Stimulated activated CD8-positive, alpha-beta memory T cell treated with anti-CD3 and anti-CD28 coated beads, Interleukin-4, amount 100 ng/mL, for 1 hour (primary cell): ENCODE measurements at places on chromosomes 7 and 10.

GRCh38 chr7:155228459-155228845, 69.2 kb upstream of the INSIG1 start:
- DNase-seq, result no peak

GRCh38 chr7:41788556-41788955, 85.7 kb upstream of the INHBA start:
- no peak for DNase-seq

DNA sequence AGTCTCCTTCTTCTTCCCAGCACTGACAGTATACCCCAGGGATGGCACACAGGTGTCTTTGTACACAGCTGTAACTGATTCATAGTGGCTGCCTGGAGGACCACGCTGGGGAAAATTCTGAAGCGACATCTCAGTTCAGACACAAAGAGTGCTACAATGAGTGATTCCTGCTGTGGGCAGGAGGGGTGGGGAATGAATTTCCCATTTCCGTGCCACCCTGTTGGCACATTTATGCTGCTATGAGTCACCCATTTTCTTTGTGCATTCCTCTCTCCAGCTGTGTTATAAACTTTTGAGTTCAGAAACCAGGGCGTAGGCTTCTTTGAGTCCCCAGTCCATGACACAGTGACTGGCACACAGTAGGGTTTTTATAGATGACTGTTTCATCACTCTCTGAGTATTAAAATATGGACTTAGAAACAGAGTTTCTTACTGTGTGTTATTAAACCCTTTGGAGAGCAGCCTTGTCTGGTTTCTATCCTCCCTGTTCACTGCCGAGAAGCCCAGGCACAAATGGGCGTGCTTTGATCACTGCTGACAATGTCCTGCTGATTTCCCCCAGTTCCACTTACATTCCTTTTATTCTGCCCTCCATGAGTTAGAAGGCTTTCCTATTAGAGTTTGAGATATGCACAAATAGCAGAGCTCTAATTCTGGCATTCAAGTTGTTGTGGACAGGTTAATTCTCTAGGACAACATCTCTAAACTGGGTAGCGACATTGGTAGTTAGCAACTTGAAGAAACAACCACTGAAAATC, 24.0 kb upstream of the NPS start:
- no peak for DNase-seq

DNA sequence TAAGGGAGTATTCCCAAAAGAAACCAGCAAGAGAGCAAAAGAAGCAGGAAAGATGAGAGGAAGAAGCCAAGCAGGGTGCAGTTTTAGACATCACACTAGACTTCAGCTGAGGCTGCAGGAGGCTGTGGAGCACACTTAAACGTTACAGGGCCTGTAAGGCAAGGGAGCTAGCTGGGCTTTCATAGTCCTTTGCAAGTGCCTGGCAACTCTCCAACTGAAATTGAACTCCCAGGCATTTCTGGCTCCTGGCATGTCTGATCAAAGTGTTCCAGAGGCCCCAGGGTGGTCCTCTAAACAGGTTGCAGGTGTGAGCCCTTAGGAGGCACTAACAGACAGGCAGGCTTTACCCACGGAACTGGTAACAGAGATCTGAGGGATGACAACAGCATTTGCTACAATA, 750.2 kb downstream of the XPNPEP1 start:
- DNase-seq, result no peak

GRCh38 chr10:80924063-80924952, 386.6 kb downstream of the SH2D4B start:
- no peak for DNase-seq

DNA sequence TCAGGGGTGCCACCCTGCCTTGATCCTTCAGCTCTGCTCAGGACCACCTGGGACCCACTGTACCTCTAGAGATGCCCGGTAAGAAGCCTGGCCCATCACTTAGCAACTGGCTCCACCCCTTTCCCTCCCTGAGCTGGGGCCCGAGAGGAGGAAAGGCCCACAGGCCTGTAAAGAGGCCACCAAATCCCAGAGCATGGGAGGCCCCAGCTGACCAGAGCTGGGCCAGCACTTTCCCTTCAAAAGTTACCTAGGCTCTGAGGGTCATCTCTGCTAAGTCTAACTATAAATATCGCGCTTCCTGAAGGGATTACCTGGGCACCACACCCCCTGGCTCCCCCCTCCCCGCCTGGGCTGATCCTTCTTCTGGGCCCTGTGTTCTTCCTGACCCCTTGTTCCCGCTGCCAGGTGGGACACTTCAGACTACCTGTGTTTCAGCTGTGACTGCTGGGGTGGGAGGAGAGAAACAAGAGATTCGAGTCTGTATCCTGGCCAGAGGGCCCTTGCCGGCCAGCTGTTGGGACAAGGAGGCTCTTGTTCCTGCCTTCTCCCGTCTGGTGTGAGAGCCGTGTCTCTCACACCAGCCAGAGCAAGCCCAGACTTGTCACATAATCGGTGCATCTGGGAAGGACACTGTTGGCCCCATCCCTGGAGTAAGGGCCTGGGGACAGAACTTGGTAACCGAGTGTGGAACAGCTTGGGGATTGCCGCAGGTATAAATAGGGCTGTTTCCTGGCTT, 22.8 kb upstream of the ANKRD2 start:
- DNase-seq, result no peak

DNA sequence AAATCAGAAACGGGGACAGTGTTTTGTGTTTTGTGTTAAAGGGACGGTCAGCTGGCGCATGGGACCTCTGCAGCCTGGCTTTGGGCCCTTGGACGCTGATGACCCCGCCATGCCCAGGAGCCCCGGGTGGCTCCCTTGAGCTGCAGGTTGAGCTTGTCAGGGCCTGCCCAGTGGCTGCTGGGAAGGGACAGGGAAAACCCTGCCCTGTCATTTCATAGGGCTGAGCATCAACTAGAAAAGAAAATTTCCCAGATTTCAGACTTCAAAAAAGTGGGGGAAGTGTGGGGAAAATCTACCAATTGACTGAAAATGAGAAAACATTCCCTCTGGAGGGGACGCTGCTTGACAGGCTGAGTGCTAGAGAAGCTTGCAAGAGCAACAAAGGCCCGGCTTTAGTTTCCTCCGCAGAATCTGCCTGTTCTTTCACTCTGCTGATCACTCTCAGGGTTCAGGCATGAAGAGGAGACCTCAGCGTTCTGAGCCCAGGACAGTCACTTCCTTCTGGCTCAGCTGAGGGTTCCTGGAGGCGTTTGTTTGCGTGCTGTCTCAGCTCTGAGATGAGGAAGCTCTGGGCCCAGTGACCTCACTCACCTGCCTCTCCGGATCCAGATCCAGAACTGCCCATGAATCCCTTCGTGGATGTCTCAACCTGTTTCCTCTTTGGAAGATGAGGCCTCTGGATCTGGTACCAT, 18.6 kb upstream of the DNAJB6 start:
- no peak for DNase-seq

- no peak for DNase-seq
Measured at GRCh38 chr7:17472939-17473338, 174.5 kb downstream of the AHR start.

DNA sequence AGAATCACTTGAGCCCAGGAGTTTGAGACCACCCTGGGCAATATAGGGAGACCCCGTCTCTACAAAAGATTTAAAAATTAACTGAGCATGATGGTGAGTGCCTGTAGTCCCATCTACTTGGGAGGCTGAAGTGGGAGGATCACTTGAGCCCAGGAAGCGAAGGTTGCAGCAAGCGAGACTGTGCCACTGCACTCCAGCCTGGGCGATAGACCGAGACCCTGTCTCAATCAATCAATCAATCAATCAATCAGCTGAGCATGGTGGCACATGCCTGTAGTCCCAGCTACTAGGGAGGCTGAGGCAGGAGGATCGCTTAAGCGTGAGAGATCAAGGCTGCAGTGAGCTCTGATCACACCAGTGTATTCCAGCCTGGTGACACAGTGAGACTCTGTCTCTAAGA, 40.5 kb downstream of the DNAJB12 start:
- no peak for DNase-seq

GRCh38 chr7:116742641-116743040, 70.6 kb downstream of the MET start:
- DNase-seq, result no peak

- no peak for DNase-seq
Measured at GRCh38 chr7:522071-522950, 2.7 kb upstream of the PDGFA start.

- peak; percentile 22 for DNase-seq
Measured at GRCh38 chr7:35975851-35976454, 175.1 kb downstream of the SEPTIN7 start.

GRCh38 chr7:7675686-7676085, 35.1 kb downstream of the UMAD1 start:
- DNase-seq, result no peak

GRCh38 chr10:13741438-13741837, 154.7 kb downstream of the PRPF18 start:
- no peak for DNase-seq

DNA sequence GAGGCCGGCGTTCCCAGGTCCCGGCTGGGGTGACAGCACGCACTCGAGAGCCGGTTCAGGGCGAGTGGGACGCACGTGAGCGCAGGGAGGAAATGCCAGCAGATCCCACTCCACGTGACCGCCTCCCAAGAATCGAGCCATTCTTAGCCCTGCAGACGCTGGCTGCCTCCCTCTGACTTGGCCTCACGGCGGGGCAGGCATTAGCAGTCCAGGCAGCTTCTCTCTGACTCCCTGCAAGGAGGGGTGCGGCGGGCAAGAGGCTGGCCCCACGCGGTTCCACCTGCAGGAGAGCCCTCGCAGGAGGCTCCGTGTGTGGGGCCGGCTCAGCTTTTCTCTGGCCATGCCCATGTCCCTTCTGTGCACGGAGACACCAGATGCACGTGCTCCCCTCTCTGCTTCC, 10.1 kb downstream of the GPR146 start:
- DNase-seq, result no peak

- no peak for DNase-seq
Measured at GRCh38 chr10:58867683-58868082, 308.8 kb upstream of the PHYHIPL start.

DNA sequence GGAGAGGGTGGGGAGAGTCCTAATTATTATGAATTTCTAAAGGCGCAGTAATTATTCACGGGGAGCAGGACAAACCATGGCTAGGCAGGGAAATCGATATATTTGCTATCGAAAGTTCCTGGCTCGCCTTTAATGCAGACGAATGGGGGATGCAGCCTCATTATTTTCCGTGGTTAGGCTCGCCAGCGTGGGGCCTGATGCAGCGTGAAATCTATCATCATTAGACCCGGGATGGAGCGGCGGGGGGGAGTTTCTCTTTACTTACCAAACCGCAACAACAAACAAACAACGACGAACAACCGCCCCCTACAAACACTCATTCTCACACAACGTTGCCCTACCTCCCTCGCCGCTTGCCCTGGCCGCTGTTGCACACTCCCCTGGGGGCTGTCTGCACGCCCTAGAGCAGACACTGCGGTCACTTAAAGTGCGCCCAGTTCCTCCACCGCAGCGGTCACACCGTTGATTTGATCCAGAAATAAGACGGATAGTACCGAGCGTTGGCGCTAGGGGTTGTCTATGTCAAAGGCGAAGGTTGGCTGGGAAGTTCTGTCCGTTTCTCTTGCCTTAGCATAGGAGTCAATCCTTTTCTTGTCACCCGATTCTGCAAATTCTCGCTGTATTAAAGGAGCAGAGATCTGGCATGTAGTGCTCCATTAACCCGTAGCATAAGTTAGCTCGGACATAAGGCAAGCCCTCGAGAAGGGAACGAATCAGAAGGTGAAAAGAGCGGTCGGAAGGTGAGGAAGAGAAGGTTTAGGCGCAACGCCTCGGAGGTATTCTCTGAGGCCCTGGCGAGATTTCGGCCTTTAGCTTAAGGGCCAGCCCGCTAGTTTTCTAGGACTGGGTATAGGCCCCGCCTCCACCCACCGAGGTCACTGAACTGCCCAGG, 10.4 kb downstream of the NXPH1 start:
- DNase-seq, result no peak

DNA sequence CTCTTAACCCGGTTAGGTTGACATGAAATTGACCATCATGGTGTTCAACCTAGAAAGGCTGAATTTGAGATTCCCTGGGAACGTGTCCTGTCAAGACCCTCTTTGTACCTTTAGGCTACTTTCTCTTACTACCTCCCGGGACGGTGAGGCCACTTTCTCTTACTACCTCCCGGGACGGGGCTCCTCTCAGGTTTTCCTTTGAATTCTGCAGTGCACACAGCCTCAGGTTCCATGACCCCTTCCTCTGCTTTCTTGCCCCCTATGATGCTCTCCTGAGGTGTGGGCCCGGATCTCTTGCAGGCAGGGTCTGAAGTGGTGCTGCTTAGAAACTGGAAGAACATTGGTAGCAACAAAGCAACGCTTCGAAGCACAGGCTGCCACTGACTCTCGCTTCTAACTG, 155.3 kb downstream of the CAMK1D start:
- DNase-seq, result no peak

DNA sequence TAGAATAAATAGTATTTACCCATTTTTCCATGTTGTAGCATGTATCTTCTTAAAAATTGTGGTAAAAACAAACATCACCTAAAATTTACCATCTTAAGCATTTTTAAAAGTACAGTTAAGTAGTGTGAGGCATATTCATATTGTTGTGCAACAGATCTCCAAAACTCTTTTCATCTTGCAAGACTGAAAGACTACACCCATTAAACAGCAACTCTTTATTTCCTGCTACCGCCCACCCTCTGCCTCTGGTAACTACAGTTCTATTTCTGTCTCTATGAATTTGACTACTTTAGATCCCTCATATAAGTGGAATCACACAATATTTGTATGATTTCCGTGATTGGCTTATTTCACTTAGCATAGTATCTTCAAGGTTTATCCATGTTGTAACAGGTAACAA, 40.0 kb upstream of the AGBL3 start:
- DNase-seq, result no peak

- DNase-seq, result no peak
Measured at GRCh38 chr7:49091519-49091918, 167.2 kb downstream of the CDC14C start.

DNA sequence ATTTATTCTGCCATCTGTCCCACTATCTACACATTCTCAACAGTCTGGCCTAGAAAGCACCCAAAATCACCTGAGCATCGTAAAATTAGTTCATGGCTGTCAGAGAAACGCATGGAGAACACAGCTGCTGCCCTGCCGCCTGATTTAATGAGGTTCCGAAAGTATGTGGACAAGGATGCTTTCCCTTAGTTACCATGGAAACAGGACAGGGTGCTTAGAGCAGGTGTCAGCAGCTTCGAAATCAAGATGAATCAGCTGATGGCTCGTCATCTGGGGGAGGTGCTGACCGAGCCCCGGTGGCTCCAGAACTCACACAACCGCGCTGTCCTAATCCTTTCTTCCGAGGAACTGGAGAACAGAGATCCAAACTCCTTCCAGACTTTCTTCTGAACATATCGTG, 151.5 kb downstream of the TEX36 start:
- DNase-seq, result no peak

GRCh38 chr10:85614566-85614965, 752.0 kb downstream of the GRID1 start:
- DNase-seq, result no peak

- DNase-seq, result no peak
Measured at GRCh38 chr10:29228562-29228961, 60.3 kb upstream of the LYZL1 start.

GRCh38 chr7:72080865-72081510, 331.1 kb downstream of the CALN1 start:
- no peak for DNase-seq
